ENCODE measurements at places on chromosomes 3 and 15.

GRCh38 chr3:20186600-20187004 is 596 bp upstream of the SGO1 start:
- no peak for DNase-seq

GRCh38 chr3:110881069-110881468 is 190.5 kb upstream of the NECTIN3 start:
- no peak for DNase-seq

GRCh38 chr3:95886616-95887015 is 927.8 kb upstream of the EPHA6 start:
- no peak for DNase-seq

GRCh38 chr3:189967254-189967865 is 153.3 kb downstream of the P3H2 start:
- no peak for DNase-seq

- no peak for DNase-seq
These were observed 17.4 kb upstream of the CLDN18 start for GRCh38 chr3:137992592-137992991.

GRCh38 chr3:23175341-23176083 is 27.6 kb upstream of the UBE2E2 start:
- no peak for DNase-seq

GRCh38 chr3:185813691-185814215 is 11.1 kb downstream of the IGF2BP2 start:
- DNase-seq, result no peak

DNA sequence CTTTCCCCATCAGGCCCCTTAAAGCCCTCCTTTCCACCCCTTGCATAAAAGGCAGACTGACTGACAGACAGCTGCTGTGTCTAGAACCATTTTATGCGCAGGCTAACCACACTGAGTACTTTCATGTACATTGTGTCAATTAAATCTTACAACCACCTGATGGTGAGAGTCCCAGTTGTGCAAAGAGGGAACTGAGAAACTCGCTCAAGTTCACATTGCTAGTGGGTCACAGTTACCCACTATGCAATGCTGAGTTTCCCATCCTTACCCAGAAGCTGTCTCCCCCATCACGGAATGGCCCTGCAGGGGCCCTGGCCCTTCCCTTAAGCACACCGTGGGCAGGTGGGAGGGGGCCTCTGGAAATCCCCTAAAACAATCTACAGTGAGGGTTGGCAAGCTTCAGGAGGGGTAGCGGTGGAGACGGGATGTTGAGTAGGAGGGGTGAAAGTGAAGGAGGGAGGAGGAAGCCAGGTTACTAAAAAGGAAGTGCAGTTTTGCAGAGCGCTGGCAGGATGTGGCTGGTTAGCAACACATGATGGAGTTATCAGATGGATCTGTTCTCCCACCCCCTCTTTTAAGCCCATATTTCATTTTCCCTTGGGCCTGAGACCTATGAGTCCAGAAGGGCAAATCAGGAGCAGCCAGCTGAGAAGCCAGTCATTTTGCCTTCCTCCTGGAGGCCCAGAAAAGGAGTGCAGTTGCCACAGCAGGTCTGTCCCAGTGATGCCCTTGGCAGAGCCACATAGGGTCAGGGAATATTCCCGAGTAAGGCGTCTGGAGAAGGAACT is 30.0 kb downstream of the STARD5 start:
- no peak for DNase-seq

DNA sequence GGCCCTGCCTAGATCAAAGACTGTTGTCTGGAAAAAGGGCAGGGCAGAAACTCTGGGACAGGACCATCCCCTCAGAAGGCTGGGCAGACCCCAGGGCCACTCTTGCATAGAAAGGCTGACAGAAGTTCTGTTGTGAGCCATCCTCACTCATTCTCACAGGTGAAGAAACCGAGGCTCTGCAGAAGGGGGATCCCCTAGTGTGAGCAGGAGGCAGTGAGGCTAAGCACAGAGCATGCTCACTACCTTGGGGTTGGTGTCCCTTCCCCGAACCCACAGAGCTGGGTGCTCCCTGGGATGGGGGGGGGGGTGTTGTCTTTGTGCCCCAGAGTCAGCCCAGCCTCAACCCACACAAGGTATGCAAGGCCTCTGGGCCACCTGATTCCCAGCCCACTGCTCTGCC is 50.9 kb upstream of the TMEM115 start:
- no peak for DNase-seq

DNA sequence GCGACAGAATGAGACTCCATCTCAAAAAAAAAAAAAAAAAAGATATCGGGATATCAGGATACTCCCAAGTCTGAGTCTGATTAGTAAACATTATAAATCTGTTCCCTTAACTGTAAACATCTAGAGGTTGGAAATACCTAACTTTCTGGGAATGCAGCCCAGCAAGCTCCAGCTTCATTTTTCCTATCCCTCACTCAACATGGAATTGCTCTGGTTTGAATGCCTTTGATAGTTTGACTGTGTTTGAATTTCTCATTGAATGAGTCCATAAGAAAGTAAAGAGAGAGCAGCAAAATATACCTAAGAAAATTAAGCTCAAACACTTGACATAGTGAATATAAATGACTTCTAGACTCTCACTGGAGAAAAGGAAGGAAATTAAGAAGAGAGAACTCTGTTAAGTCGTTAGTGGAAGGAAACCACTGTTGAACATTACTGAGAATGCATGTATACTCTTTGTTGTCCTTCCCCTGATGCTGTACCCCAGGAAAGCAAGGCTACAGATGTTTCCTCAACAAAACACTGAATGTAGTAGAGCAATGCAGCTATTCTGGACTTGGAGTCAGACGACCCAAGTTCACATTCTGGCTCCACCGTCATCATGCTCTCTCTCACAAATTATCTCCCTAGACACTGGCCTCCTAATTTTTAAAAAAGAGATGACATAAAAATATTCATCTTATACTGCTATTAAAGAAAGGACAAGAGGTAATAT is 62.4 kb downstream of the CD200 start:
- no peak for DNase-seq

- DNase-seq, result no peak
These were observed 36.3 kb upstream of the MB21D2 start for GRCh38 chr3:192953926-192954325.

DNA sequence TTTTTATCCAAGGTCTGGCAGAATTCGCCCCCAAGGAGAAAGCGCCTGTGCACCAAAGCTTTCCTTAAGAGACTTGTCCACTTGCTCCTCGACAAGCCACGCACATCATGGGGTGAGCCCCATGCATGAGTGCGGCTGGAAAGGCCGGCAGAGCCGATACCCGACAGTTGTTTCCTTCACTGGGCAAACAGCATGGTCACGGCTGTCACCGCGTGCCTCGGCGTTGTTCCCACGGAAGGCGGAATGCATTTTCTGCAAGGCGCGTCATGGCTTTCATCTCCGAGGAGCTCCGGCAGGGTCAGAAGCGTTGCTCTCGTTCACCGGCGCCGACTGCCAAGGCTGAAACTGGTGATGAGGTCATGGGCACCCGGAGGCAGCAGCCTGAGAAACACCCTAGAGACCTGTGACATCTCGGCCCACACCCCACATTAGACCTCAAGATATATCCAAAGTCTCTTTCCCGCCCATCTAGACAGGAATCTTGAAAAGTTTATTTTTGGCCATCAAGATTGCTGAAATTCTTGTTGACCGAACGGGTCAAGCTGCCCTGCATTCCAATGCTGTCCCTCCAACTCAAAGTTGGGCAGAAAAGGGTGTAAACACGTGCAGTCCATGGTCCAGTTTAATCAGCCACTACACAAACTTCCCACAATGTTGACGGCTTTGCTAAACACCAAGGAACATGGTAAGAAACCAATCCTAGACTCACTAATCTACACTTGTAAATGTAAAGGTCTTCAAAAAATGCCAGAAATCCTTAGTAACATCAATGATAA is 604 bp upstream of the TJP1 start:
- DNase-seq, result peak; percentile 79

- no peak for DNase-seq
These were observed 108.0 kb downstream of the SNRPN start for GRCh38 chr15:25062551-25063430.

DNA sequence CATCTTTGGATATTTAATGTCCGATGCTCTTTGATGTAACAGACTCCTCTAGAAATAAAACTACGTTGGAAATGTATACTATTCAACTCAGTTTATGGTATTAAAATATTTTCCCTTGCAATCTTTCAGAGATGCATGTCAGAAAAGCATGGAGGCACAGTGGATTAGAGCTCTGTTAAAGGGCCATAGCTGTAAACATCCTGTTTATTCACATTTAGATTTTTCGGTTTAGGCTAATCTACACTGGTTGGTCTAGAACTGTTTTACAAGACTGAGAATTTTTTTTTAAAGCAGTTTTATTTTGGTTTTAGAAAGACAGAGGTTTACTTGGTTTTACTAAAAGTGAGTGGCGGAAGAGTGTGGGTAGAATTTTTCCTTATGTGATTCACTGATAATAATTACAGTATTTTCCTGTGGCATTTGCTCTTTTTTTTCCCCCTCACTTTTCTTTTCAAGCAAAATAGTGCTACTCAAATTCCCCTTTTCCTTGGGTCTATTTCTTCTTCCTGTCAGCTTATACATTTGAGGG is 132.1 kb downstream of the IL1RAP start:
- no peak for DNase-seq

- DNase-seq, result no peak
These were observed 5.7 kb downstream of the ATP13A3 start for GRCh38 chr3:194481103-194481502.

DNA sequence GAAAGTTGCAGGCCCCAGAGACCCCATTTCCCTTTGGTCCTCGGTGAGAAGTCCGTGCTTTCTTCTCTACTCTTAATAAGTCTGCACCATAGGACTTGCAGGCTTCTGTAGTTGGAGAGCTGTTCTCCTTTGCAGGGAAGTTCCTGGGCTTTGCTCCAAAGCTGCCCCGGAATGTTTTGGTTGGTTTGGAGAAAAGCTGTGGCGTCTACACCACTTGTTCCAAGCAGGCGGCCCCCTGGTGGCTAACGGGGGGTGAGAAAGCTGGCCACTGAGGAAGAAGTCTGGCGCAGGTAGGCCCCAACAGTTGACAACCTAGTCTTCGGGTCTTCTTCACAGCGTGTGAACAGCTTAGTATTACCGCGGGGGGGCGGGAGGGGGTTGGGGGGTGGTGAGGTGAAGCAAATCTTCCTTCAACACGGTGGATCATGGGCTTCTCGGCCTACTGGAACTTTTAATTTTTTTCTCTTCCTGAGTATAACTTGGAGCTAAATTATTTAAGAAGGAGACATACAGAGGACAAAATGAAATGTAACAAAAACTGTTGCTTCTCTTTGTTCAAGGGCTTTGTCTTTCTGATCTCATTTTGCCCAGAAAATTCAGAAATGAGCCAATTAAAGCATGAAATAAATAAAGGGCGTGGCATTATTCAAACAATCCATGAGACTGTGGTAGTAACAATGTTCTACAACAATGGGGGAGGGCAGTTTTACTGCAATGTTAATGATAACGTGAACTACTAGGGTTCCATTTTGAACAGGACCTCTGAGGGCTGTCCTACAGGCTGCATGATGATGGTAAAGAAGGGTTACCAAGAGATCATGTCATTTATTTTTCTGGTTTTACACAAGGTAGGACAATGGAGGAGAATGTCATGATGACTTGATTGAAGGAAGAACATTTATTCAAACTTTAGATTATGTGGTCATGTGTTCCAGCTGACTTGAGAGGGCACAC is 2.2 kb upstream of the THRB start:
- no peak for DNase-seq

GRCh38 chr3:139157161-139157932 is 112.7 kb upstream of the PRR23C start:
- DNase-seq, result no peak

GRCh38 chr15:80455668-80456442 is 51.7 kb downstream of the ARNT2 start:
- DNase-seq, result no peak
